GM23248 (cell line): ENCODE measurements at places on chromosomes 12 and 14. TPM values are rescaled to one million over a fixed set of nuclear protein-coding genes. Genes with fewer than 3 reads are reported as not detected.

GRCh38 chr12:113329022-113329790 is 5.7 kb downstream of the SLC8B1 start:
- no peak for DNase-seq

DNA sequence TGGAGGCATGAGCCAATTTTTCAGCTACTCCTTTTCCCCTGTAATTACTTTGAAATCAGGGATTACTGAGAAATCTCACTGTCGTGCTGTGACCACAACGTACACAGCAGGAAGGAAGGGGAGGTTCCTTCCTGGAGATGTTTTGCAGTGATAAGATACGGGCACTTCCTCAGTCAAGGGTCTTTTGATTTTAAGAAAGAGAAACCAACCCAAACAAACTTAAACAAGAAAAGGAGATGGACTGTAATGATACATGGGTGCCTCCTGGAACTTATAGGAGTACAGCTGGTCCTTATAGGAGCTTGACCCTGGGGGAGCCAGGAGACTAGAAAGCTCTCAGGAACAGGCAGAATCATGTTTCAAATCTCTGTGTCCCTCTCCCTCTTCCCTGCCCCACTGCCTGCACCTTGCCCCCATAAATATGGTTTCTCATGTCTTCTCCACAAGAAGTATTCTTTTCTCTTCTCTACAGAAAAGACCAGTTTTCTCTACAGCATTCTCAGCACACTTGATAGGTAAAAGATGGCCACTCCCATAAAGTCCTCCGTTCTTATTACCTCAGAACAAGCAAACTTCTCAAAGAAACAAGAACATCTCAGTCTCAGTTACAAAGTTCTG is 281.1 kb upstream of the AMIGO2 start:
- DNase-seq = no peak

The SIX6 gene
- polyA plus RNA-seq = not detected in 2 replicates

The C12orf42 gene
- polyA plus RNA-seq = not detected in 2 replicates

DNA sequence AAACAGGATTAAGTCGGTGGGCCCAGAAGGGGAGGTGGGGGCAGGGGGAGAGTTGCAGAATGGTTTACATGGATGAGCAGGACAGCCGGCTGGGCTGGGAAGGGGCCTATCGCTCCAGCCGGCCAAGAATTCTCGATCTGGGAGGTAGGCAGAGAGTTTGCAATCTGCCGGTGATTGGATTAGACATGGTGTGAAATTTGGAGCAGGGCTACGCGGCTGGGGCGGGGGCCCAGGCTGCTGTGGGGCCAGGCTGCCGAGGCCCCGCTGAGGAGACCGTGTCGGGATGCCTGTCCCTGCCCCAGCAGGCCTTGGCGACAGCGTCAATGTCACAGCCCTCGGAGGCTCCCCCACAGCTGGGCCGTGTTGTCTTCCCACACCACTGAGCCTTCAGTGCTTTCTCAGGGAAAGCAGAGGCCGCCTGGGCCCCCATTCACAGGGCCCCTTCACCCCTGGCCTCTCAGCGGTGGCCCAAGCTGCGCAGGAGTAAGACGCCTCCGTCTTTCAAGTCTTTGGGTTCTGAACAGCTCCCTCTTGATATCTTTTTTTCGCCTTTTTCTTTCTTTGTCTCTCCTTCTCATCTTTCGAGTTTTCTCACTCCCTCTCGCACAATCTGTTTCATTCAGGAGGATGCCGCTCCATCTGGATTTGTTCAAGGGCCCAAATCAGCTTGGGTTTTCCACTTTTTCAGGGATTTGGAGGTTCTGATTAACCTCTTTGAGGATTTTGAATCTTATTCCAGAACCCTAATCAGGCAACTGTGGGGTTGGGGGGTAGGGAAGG is 117.5 kb upstream of the PARP11 start:
- DNase-seq = no peak

The CD69 gene
- polyA plus RNA-seq = not detected in 2 replicates
